Endothelial cell (in vitro differentiated cells): ENCODE measurements at places on chromosomes 1 and 21. TPM values are rescaled to one million over a fixed set of nuclear protein-coding genes. Genes with fewer than 3 reads are reported as not detected.

- DNase-seq, result no peak
- H3K4me3 ChIP-seq, result no peak overlapping the region
- no peaks in the 10 kb centered on the region for H3K36me3 ChIP-seq
- no peaks in the 10 kb centered on the region for H3K4me1 ChIP-seq
- no peaks in the 10 kb centered on the region for H3K27me3 ChIP-seq
- no peak overlapping the region for H3K27ac ChIP-seq
Measured at GRCh38 chr21:45669382-45669781, 25.9 kb downstream of the PCBP3 start.

GRCh38 chr1:222994511-222995235 is 148.4 kb downstream of the TLR5 start:
- H3K4me3 ChIP-seq, result no peak overlapping the region
- no peak for DNase-seq
- H3K4me1 ChIP-seq, result peaks cover 31% of the 10 kb centered on the region
- H3K27me3 ChIP-seq, result peaks cover 4% of the 10 kb centered on the region
- peaks cover 6% of the 10 kb centered on the region for H3K36me3 ChIP-seq
- peak overlapping the region; percentile 89 for H3K27ac ChIP-seq

- peaks cover 19% of the 10 kb centered on the region for H3K4me1 ChIP-seq
- H3K4me3 ChIP-seq, result no peak overlapping the region
- peaks cover 11% of the 10 kb centered on the region for H3K27me3 ChIP-seq
- no peak overlapping the region for H3K27ac ChIP-seq
- DNase-seq, result no peak
- H3K36me3 ChIP-seq, result no peaks in the 10 kb centered on the region
Measured at GRCh38 chr1:85278853-85279314, 2.5 kb upstream of the BCL10 start.

GRCh38 chr21:39061766-39062165 is 121.5 kb downstream of the PSMG1 start:
- no peak for DNase-seq
- H3K4me3 ChIP-seq, result no peak overlapping the region
- H3K27me3 ChIP-seq, result no peaks in the 10 kb centered on the region
- H3K36me3 ChIP-seq, result peaks cover 7% of the 10 kb centered on the region

DNA sequence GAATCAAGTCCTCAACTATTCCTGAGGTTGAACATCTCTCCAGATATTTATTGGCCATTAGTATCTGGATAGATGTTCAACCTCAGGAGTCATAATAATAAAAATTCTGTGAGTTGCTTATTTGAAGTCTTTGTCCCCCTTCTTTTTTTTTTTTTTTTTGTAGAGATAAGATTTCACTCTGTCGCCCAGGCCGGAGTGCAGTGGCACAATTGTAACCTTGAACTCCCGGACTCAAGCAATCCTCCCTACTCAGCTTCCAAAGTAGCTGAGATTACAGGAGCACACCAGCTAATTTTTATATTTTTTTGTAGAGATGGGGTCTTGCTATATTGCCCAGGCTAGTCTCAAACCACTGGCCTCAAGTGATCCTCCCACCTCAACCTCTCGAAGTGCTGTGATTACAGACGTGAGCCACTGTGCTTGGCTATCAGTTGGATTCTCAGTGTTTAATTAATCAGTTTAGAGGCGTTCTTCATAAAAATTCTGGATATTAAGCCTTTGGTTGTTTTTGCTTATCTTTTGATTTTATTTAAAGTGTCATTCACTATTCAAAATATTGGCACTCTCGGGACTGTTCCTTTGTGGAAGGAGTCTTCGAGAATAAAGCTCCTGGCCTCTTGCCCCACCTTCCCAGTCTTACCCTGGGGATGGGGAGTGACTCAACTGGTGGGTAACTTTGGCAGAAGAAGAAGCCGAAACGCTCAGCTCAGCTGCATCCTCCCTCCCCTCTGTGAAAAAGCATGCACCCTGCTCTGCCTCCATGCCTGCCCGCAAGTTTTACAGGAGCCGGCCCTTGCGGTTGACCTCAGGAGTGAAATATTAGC is 11.2 kb upstream of the HYI start:
- H3K36me3 ChIP-seq, result peaks cover 4% of the 10 kb centered on the region
- H3K4me1 ChIP-seq, result peaks cover 5% of the 10 kb centered on the region
- H3K27ac ChIP-seq, result no peak overlapping the region
- no peak for DNase-seq

HCN3 gene
- 7.3 TPM for total RNA-seq

ATP6V1G3 gene
- total RNA-seq, result not detected

DNA sequence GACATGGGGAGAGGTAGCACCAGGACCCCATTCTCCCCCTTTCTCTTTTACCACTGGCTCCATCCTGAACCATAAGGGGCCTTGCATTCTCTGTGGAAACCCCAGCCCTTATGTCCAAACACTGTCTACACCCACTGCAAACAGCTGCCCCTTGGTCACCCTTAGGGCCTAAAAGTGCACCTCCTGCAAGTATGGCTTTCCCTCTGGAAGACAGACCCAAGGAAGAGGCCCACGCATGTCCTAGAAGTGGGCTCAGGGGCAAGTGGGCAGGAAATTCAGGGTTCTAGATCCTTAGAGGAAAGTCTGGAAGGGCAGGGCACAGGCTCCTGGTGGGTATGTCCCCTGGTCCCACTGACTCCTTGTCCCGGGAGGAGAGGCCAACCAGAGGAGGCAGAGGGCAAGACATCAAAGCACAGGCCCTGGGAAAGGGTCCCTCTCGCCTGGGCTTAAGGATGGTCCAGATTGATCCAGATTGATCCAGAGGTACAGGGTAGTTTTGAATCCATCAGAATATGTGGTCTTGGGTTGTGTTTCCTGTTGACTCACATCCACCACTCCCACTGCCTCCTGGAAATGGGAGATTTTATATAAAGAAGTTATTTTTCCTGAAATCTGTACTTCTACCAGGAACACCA is 150.9 kb downstream of the GRIK3 start:
- DNase-seq, result no peak
- H3K27me3 ChIP-seq, result peaks cover 4% of the 10 kb centered on the region
- H3K27ac ChIP-seq, result no peak overlapping the region
- no peak overlapping the region for H3K4me3 ChIP-seq
- no peaks in the 10 kb centered on the region for H3K4me1 ChIP-seq
- no peaks in the 10 kb centered on the region for H3K36me3 ChIP-seq

- no peak overlapping the region for H3K4me3 ChIP-seq
- no peak for DNase-seq
- H3K27me3 ChIP-seq, result no peaks in the 10 kb centered on the region
- H3K27ac ChIP-seq, result no peak overlapping the region
- peaks cover 10% of the 10 kb centered on the region for H3K36me3 ChIP-seq
Measured at GRCh38 chr1:172351346-172351745, 69.1 kb upstream of the C1orf105 start.

DNA sequence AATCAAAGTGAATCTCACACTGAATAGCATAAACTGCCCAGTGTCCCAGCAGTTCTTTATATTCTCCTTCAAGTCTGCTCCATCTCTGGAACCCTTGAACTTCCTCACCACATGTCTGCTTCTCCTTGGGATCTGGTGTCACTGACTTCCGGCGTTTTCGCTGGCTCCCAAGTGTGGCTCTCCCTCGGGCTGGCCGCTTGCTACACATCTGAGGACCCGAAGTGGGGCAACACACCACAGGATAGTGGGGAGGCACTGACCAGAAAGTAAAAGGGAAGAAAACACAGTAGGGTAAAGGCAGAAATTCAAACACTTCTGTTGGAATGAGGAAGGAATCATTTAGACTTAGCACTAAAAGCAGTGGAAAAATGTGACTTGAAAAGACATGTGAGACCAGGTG is 5.1 kb downstream of the NIT1 start:
- DNase-seq, result no peak
- H3K27ac ChIP-seq, result no peak overlapping the region
- H3K27me3 ChIP-seq, result peaks cover 7% of the 10 kb centered on the region
- H3K4me1 ChIP-seq, result peaks cover 63% of the 10 kb centered on the region
